ENCODE measurements at places on chromosomes 2 and 18. TPM values are rescaled to one million over a fixed set of nuclear protein-coding genes. Genes with fewer than 3 reads are reported as not detected.

DNA sequence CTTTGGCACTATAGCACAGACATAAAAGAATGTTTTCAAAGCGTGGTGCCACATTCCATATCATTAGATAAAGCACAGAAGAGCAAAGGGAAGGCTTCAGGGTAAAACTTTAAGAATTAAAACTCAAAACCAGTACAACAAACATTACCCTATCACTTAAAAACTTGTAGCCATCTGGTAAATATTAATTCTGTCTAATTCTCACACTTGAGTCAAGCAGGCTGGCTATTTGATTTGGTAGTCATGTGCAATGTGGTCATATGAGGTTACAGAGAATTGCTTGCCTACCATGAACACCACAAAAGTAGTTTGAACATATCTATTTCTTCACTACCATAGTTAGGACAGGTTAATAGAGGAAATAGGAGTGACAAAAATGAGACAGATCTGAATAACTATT, 244.9 kb downstream of the IRS1 start:
- H3K4me3 ChIP-seq, result no peak overlapping the region
- no peak for DNase-seq
- H3K4me1 ChIP-seq, result peaks cover 3% of the 10 kb centered on the region
- H3K36me3 ChIP-seq, result no peaks in the 10 kb centered on the region
- no peak overlapping the region for H3K27ac ChIP-seq
- H3K27me3 ChIP-seq, result no peaks in the 10 kb centered on the region

RGPD6 gene
- polyA plus RNA-seq, result 5.2 TPM

SPATA3 gene
- polyA plus RNA-seq, result not detected

LTBP1 gene
- 235 TPM for polyA plus RNA-seq

ABCA12 gene
- not detected for polyA plus RNA-seq

- DNase-seq, result no peak
- H3K27ac ChIP-seq, result no peak overlapping the region
- H3K27me3 ChIP-seq, result peaks cover 77% of the 10 kb centered on the region
- no peaks in the 10 kb centered on the region for H3K36me3 ChIP-seq
These were observed 2.1 kb downstream of the POMC start for GRCh38 chr2:25165992-25166875.

- H3K4me3 ChIP-seq, result no peak overlapping the region
- H3K4me1 ChIP-seq, result peaks cover 31% of the 10 kb centered on the region
- no peak for DNase-seq
These were observed 9.1 kb downstream of the ASAP2 start for GRCh38 chr2:9215680-9216079.

GRCh38 chr18:65988386-65988785, 237.6 kb downstream of the CDH7 start:
- no peaks in the 10 kb centered on the region for H3K36me3 ChIP-seq
- H3K4me3 ChIP-seq, result no peak overlapping the region
- H3K27me3 ChIP-seq, result no peaks in the 10 kb centered on the region
- H3K4me1 ChIP-seq, result no peaks in the 10 kb centered on the region

GRCh38 chr2:215830304-215830703, 183.0 kb downstream of the MREG start:
- H3K36me3 ChIP-seq, result no peaks in the 10 kb centered on the region
- no peak overlapping the region for H3K4me3 ChIP-seq
- no peak overlapping the region for H3K27ac ChIP-seq
- peak; percentile 67 for DNase-seq
- H3K27me3 ChIP-seq, result no peaks in the 10 kb centered on the region

All from IMR-90 (cell line).